HuH-7 (cell line): ENCODE measurements at places on chromosomes 7 and 10.
A peak's percentile ranks its signal among the peaks of the same experiment; 100 is the strongest.

GRCh38 chr7:128872394-128872824 is 9.8 kb downstream of the ATP6V1F start:
- DNase-seq = no peak

DNA sequence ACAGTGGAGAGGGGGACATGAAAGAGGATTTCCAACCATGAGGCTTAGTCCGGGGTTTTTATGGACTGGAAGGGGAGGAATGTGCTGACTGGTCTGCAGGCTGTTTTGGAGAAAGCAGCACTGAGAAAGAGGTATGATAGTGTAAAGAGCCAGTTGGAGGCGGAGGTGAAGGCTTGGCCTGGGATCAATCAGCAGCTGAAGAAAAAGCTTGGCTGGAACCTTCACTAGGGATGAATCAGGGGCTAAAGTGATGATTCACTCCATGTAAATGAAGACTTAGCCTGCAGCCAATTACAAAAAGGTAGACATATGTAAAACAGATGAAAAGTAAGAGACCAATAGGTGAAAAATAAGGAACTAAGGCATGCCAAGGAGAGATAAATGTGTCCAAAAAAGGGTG is 1382.6 kb downstream of the GATA3 start:
- no peak for DNase-seq

- DNase-seq = no peak
Observed at GRCh38 chr7:33143996-33144718, 14.8 kb downstream of the BBS9 start.

- peak; percentile 51 for DNase-seq
Observed at GRCh38 chr10:128263891-128264688, 137.9 kb upstream of the MKI67 start.

DNA sequence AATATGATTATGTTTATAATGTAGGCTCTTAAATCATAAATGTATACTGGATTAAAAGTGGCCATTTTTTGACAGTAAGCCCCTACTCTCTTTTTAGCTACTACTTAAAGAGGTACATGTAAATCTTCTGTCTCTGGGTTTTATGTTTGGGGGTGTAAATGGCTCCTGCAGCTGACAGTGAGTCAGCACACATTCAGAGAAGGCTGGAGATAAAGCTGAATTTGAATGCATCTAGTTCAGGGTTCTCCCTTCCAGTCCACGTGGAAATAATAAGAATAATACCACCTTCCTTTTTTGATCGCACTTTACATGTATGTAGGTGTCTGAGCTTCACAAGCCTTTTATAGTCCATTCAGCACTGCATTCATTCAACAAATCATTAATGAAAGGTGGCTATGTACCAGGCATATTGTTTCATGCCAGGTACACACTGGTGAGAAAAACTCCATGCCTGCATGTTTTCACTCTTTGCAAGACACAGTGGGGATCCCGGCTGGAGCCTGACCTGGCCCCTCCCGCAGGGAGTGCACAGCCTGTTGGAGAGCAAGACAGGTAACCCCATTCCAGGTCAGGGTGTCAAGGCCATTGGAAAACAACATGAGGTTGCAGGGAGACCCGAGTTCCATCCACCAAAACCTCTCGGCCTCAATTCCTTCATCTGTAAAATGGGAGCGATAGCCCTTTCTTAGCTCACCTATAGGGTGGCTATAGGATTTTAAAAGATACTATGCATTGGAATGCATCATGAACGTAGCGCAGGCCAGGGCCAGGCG is 107.5 kb upstream of the ANLN start:
- DNase-seq = no peak

DNA sequence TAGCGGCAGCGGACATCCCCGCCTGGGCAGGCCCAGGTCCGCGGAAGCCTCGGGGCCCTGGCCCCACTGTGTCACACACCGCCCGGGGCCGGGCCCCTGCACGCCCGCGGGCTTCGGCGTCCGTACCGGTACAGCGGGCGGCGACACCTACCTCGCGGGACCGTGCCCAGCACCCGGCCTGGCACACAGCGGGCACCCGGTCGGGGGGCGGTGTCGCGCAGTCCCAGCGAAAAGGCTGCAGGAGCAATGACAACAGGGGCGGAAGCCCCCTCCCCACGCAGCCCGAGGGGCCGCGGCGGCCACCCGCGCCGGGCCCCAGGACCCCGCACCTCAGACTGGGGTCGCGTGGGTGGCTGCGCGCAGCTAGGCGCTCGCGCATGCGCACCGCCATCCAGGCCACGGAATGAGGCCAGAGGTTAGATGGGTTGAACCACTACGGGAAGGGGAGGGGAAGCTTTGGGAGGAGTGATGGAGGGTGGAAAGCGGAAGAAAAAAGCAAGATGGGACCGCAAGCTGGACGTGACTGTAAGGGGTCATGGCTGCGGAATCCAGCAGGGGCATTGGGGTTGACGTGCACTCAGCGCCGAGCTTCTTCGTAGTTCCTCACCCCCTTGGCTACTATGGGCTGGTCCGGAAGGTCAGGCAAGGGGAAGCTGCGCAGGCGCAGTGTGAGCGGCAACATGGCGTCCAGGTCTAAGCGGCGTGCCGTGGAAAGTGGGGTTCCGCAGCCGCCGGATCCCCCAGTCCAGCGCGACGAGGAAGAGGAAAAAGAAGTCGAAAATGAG is at the start of the genes BCCIP and UROS:
Gene BCCIP (plus strand): TSS at position 669 of the 785 bp plus-strand sequence. CDS start 12 bp downstream, at position 681.
Gene UROS (minus strand): TSS at position 381 of the 785 bp plus-strand sequence. CDS start 6,759 bp downstream, outside the sequence.
- DNase-seq = peak; percentile 94

GRCh38 chr7:11754123-11754522 is 77.9 kb downstream of the THSD7A start:
- no peak for DNase-seq
